ENCODE measurements at places on chromosomes 1 and 21. TPM values are rescaled to one million over a fixed set of nuclear protein-coding genes. Genes with fewer than 3 reads are reported as not detected.
A peak's percentile ranks its signal among the peaks of the same experiment; 100 is the strongest.

TDRD10 gene
- total RNA-seq = 10.4 TPM

HDGF gene
- total RNA-seq = 80.9 TPM

NTMT2 gene
- total RNA-seq = not detected

LRRC38 gene
- total RNA-seq = not detected

DNA sequence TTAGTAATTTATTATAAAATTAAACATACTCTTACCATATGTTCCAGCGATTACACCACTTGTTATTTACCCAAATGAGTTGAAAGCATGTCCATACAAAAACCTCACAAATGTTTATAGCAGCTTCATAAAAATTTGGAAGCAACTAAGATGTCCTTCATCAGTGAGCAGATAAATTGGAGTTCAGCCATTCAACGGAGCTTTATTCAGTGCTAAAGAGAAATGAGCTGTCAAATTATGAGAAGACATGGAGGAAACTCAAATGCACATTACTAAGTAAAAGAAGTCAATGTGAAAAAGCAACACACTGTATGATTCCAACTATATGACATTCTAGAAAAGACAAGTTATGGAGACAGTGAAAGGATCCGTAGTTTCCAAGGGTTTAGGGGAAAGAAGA is 606.7 kb upstream of the TMPRSS15 start:
- no peaks in the 10 kb centered on the region for H3K36me3 ChIP-seq
- H3K27ac ChIP-seq = no peak overlapping the region
- no peak overlapping the region for H3K4me3 ChIP-seq
- H3K4me1 ChIP-seq = no peaks in the 10 kb centered on the region
- H3K27me3 ChIP-seq = no peaks in the 10 kb centered on the region

GRCh38 chr1:145695821-145696629 is 11.1 kb downstream of the PDZK1 start:
- H3K27me3 ChIP-seq = no peaks in the 10 kb centered on the region
- peaks cover 3% of the 10 kb centered on the region for H3K4me1 ChIP-seq
- H3K36me3 ChIP-seq = no peaks in the 10 kb centered on the region

DNA sequence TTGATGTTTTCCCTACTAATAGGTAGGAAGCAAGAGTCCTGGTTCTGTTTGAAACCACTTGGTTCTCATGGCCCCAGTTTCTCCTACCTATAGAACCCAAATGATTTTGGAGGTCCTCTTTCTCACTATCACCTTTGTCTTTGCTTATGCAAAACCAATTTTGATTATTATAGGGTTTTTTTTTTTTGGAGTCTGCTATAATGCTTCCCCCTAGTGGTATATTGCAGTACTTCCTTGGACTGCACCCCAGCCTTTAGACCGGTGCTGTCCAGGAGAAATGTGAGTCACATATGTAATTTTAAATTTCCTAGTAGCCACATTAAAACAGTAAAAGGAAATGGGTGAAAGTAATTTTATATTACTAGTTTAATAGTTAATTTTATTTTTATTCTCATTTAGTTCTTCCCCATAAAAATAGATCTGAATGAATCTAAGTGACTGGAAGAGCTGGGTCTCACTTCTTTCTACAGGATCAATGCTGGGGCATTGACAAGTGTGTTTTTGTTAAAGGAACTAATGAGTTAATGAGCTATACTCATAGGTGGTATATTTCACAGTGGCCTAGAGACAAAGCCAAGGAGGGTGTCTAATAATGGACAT is 10.6 kb downstream of the FCMR start:
- DNase-seq = no peak
- H3K27me3 ChIP-seq = no peaks in the 10 kb centered on the region
- no peak overlapping the region for H3K4me3 ChIP-seq
- H3K4me1 ChIP-seq = peaks cover 74% of the 10 kb centered on the region
- H3K27ac ChIP-seq = no peak overlapping the region

DNA sequence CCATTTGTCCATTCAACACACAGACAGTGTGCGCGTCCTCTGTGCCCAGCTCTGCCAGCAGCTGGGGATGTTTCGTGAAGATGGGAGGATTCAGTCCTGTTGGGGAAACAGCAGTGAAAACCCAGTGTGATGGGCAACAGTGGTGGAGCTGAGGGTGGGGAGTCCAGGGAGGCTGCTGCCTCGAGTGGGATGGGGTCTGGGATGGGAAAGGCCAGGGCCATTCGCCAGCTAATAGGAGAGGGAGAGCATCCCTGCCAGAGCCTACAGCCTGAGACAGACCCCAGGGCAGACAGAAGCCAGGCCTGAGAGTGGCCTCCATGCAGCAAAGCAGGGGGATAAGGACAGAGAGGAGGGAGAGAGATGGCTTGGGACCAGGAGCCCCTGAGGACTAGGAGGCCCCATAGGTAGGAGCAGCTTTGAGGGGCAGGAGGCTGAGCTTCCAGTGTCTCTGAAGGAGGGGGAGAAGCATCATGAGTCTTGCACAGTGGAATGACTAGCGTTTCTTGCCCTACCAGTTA is 252.6 kb downstream of the NPHP4 start:
- no peaks in the 10 kb centered on the region for H3K4me1 ChIP-seq
- peak; percentile 16 for DNase-seq
- H3K27me3 ChIP-seq = peaks cover 14% of the 10 kb centered on the region
- no peak overlapping the region for H3K4me3 ChIP-seq
- no peaks in the 10 kb centered on the region for H3K36me3 ChIP-seq

GRCh38 chr1:67211589-67212563 is 45.6 kb downstream of the IL23R start:
- no peak overlapping the region for H3K4me3 ChIP-seq
- H3K27ac ChIP-seq = no peak overlapping the region
- DNase-seq = no peak
- H3K4me1 ChIP-seq = no peaks in the 10 kb centered on the region
- H3K27me3 ChIP-seq = no peaks in the 10 kb centered on the region

CCDC17 gene
- 7.6 TPM for total RNA-seq

TCP10L gene
- 0.70 TPM for total RNA-seq
